Hematopoietic multipotent progenitor cell (in vitro differentiated cells): ENCODE measurements at places on chromosomes 7 and 10. TPM values are rescaled to one million over a fixed set of nuclear protein-coding genes. Genes with fewer than 3 reads are reported as not detected.

- DNase-seq, result peak; percentile 83
These were observed 65.7 kb downstream of the VWA2 start for GRCh38 chr10:114304571-114305421.

GRCh38 chr10:103715430-103715829 is 139.9 kb downstream of the SH3PXD2A start:
- no peak for DNase-seq

GRCh38 chr7:143279186-143280098 is 5.3 kb upstream of the TMEM139 start:
- DNase-seq, result no peak

- DNase-seq, result no peak
These were observed 735.6 kb downstream of the XPNPEP1 start for GRCh38 chr10:109187677-109188076.

- DNase-seq, result no peak
These were observed 46.1 kb upstream of the MTPN start for GRCh38 chr7:136023134-136023869.

The ASB13 gene
- 38.5 TPM for total RNA-seq

DNA sequence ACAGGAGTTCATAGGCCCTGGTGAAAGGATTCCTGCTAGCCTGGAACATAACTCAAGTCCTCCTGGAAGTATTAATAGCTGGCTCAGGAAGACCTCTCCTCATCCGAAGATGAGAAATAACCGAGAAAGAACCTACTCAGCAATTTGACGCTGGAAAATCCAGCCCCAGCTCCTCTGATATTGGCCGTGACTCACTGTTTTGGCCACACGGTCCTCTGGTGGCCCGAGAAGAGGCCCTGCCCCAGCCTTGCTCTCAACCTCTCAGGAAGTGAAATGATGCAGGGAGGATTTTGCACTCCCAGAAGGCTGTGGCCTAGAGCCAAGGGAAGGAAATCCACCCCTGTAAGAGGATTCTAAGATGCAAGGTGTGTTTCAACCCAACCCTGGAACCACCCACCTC is 121.6 kb downstream of the MTPAP start:
- DNase-seq, result no peak
